Stimulated activated CD4-positive, alpha-beta T cell treated with anti-CD3 and anti-CD28 coated beads, Interleukin-12 subunit alpha, Interleukin-12 subunit beta, amount 100 ng/mL, for 4 hours (primary cell): ENCODE measurements at places on chromosomes 11 and 22.

GRCh38 chr11:130396965-130397364 is 31.4 kb downstream of the ADAMTS8 start:
- DNase-seq, result no peak

GRCh38 chr11:67167091-67167490 is 48.0 kb downstream of the KDM2A start:
- DNase-seq, result no peak

DNA sequence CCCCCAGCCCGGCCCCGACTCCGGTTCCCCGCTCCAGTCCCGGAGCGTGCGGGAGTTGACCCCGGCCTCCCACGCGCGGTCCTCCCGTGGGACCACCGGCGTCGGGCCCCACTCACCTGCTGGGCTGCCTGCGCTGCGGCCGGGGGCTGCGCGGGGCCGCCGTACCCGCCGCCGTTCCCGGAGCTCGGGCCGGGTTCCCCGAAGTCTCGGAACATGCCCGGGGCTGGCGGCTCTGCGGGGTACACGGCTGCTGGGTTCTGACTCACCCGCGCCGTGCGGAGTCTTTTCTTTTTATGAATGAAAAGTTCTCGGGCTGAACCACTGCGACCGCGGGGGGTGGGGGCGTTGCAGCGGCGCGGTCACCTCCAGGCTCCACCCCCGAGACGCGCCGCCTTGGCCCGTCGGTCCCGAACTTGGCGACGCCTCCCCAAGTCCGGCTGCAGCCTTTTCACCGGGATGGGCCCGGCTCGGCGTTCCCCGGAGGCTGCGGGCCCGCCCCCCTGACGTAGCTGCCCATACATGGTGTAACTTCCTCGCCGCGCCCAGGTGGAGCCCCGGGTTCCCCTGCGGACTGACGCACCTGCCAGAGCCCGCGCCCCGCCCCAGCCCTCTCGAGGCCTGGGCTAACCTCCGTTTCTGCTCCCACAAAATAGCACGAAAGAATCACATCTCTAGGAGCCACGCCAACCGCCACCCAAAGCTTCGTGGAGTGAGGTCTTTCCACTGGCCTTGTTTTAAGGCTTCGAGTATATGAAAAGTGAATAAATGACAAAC is at the start of gene FOSL1:
Gene FOSL1, minus strand, starts transcription at position 264 of the 774 bp plus-strand sequence. Its CDS starts 49 bp downstream, at position 215.
- peak; percentile 94 for DNase-seq

- no peak for DNase-seq
Observed at GRCh38 chr22:45583504-45583903, 80.8 kb downstream of the FBLN1 start.

DNA sequence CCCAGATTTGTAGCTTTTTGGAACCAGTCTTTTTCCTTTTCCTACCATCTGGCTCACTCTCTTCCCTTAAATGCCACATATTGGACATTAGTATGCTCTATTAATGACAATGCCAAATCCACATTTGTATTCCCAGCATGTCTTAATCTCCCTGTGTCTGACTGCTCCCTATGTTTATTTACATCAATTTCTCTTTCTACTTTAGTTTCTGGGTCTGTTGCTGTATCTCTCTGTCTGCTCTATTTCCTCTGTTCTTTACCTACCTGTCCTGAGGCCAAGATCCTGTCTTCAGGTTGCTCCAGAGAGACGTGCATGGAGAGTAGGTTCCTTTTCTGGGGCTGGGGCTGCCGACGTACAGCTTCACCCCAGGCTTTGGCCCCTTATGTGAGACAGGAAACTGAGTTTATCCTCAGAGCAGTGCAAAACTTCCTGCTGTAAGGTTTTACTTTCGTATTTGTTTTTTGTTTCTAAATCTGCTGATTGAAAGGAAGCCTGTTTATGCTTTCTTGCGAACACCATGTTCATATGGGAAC is 25.6 kb downstream of the OR2AG2 start:
- peak; percentile 27 for DNase-seq

- DNase-seq, result no peak
Observed at GRCh38 chr11:119975561-119976152, 162.3 kb downstream of the TRIM29 start.

DNA sequence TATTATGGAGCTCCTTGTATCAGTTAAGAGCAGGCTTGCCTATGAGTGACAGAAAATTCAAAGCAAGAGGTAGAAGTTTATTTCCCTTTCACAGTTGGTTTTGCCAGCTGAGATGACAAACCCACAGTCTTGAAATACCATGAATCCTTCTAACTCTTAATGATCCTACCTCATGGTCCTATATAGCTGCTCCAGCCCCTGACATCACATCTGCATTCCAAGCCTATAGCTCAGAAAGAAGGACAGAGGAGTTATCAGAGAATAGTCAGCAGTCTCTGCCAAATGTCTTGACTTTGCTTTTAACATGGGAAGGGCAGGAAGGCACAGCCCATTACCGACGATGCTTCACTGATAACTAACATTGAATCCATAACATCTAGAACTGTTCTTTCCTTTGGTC is 76.2 kb downstream of the APIP start:
- no peak for DNase-seq
